Stimulated activated CD8-positive, alpha-beta memory T cell treated with anti-CD3 and anti-CD28 coated beads, Interleukin-2, amount 100 ng/mL, for 1 hour (primary cell): ENCODE measurements at places on chromosomes 3 and 15.

DNA sequence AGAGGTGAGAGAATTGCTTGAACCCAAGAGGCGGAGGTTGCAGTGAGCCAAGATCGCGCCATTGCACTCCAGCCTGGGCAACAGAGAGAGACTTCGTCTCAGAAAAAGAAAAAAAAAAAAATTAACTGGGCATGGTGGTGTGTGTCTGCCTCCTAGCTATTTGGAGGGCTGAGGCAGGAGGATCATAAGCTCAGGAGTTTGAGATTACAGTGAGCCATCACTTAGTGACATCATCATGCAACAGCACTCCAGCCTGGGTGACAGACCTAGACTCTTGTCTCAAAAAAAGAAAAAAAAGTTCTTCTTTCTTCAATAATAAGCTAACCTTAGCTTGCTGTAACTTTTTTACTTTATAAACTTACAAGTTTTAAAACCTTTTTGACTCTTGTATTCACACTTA is 99.8 kb downstream of the SLMAP start:
- DNase-seq, result no peak

GRCh38 chr3:69288161-69288895 is 97.6 kb downstream of the FRMD4B start:
- no peak for DNase-seq

GRCh38 chr3:160196511-160197104 is 28.6 kb upstream of the C3orf80 start:
- no peak for DNase-seq

- no peak for DNase-seq
These were observed 28.1 kb downstream of the CHST2 start for GRCh38 chr3:143147707-143148106.

DNA sequence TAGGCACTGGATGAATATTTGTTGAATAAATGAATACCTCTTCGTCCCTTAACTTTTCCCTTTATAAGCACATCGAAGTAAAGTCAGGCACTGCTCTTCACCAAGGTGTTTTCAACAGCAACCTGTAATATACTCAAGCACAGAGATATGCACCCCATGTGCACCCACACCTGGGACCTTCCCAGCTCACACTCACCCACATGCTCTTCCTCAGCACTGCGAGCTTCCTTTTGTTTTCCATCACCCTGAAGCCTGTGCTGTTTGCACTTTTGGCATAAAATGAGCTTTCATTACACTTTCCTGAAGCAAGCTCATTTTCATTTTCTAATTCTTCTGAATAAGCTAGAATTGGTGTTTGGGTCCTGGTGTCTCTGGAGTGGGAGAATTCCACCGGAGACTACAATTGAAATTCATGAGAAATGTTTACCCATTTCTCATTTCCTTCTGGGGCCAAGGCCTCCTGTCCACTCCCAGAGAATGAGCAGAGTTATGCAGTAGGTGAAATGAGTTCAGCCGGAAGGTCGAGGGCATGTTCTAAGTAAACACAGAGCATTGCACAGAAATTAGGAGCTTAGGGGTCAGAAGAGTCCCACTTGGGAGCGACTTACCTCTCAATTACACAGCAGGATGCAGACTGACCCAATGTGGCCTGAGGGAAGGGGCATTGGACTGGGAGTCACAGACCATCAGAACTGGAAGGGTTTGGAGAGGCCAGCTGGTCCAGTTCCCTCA is 15.0 kb downstream of the MASP1 start:
- DNase-seq, result no peak

- DNase-seq, result no peak
These were observed 18.1 kb downstream of the CD200 start for GRCh38 chr3:112351036-112351435.

GRCh38 chr3:37145611-37146010 is 28.8 kb downstream of the LRRFIP2 start:
- no peak for DNase-seq

- no peak for DNase-seq
These were observed 60.4 kb downstream of the CCNL1 start for GRCh38 chr3:157099326-157100095.

- no peak for DNase-seq
These were observed 114.2 kb downstream of the TNIK start for GRCh38 chr3:171346019-171346418.

DNA sequence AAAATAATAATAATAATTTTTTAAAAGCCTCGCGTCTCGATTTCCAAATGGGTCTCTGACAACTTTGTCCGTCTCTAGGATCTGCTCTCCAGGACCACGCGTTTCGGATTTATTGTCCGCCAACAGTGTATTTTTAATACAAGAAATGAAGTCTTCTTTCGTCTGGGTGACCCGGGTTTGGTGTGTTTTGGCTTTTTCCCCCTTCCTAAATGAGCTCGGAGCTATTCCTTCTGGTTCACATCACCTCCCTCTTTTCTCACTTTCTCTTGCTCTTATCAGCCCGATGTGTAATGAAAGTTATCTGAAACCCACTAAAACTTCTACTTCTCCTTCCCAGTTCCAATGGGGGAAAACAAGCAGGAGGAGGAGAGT is 516.7 kb downstream of the MECOM start:
- DNase-seq, result no peak

DNA sequence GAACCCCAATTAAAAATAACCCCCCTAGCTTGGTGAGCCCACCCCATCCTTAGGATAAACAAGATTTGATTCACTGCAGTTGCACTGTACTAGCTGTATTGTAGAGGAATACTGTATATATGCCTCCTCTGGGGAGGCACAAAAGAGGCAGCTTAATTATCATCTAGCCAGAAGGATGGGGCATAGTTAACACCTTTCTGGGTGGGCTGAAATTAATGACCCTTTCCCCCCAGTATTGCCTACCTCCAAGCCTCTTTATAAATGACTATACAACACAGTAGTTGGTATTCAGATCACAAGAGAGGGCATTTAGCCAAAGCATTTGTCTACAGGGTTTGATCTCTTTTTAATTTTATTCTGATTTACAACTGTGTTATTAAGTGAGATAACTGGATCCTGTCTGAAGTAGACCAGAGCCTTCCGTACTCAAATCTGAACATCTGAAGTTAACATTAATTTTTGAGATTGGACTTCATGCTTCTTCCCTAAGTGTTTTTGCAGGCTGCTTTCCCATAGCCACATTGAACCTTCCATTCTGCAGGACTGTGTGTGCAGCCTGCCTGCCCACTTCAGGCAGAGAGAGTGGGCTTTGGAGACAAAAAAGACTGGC is 807.0 kb upstream of the ARRDC4 start:
- DNase-seq, result no peak

- no peak for DNase-seq
These were observed 66.0 kb downstream of the DNAJB8 start for GRCh38 chr3:128400671-128401070.

DNA sequence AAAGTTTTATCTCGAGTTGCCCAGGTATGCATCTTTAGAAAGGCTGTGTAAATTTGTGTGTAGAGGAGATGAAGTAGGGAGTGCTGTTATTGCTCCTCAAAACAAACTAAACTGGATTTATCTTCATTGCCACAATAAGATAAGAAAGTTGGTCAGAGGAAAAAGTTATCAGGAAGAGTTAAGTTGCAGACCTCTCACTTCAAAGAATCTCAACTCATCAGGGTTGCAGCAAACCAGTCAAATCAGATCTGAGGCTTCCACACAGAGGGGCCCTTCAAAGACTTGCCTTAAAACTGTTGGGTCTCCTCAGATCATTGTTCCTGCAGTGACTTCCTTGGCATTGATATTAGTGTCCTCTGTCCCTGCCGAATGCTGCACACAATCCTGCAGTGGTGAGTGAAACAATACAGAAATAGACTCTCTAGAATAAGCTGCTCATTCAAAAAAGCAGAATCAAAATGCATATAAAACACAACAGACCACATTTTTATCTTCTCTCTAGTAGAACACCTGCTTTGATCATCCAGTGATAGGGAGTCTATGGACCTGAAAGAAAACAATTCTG is 191.2 kb upstream of the CBLB start:
- no peak for DNase-seq

DNA sequence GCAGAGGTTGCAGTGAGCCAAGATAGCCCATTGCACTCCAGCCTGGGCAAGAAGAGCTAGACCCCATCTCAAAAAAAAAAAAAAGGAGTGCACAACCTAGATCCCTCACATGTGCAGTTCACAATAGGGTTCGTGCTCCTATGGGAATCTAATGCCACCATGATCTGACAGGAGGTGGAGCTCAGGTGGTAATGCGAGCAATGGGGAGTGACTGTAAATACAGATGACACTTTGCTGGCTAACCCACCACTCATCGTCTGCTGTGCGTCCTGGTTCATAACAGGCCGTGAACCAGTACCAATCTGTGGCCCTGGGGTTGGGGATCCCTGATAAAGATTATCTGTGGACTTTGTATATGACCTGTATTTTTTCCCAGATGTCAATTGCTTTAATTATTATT is 16.7 kb downstream of the USP8 start:
- DNase-seq, result no peak

DNA sequence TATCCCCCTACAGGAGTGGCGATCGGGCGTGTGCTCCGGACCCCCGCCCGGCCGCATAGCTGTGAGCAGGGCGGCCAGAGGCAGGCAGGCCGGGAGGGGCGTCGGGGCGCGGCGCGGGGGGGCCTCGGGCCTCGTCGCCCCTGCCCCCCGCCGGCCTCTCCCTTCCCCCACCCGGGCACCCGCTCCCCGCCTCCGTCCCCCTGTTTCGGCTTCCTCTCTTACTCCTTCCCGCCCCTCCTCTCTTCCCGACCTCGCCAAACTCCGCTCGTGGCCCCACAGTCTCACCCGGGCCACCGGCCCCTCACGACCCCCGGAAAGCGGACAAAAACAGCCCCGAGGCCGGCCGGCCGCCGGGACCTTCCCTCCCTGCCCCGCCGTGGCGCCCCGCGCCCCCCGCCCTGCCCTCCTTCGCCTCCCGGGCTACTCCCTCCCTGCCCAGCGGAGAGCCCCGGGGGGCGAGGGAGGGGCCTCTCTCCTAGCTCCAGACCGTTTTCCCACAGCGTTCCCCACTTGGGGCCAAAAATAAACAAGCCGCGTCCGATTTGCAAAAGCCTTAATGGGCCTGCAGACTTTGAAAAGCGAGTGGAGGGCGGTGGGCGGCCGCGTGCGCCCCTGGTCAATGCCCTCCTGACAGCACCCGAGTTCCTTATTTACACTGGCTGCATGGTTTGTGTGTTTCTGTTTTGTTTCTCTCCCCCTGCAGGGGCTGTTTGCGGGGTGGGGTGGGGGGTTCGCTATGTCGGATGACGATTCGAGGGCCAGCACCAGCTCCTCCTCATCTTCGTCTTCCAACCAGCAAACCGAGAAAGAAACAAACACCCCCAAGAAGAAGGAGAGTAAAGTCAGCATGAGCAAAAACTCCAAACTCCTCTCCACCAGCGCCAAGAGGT is 1.0 kb downstream of the UBE2E1 start:
- no peak for DNase-seq

GRCh38 chr15:57324944-57325679 is 51.2 kb upstream of the CGNL1 start:
- no peak for DNase-seq

DNA sequence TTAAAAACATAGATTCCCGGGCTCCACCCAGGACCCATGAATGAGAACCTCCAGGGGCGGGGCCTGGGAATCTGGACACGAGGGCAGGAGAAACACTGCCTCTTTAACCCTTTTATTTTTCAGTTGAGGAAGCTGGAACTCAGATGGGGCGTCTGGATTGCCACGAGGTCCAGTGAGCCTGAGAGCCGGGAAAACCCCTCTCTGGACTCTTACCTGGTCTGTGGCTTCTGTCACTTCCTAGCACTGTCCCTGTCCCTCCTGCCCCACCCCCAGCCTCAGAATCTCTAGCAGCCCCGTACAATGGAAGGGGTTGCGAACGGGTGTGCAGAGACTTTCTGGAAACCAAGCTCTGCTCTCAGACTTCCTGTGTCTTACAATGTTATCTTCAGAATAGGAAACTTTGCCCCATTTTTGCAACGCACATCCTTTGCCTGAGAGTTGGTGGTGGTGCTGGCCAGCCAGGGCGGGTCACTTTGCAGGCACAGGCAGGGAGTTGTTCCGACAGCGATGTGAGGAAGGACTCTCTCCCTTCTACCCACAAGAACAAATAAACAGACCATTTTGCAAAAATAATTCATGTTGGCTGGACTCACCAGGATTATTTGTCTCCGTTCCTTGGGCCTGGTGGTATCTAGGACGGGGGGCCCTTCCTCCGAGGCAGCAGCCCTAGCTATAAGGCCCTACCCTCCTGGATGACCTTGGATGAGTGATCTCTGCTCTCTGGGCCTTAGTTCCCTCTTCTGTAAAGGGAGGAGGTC is 59.1 kb downstream of the SMAD6 start:
- no peak for DNase-seq

- no peak for DNase-seq
These were observed 14.0 kb downstream of the NANOGP8 start for GRCh38 chr15:35071106-35071505.

DNA sequence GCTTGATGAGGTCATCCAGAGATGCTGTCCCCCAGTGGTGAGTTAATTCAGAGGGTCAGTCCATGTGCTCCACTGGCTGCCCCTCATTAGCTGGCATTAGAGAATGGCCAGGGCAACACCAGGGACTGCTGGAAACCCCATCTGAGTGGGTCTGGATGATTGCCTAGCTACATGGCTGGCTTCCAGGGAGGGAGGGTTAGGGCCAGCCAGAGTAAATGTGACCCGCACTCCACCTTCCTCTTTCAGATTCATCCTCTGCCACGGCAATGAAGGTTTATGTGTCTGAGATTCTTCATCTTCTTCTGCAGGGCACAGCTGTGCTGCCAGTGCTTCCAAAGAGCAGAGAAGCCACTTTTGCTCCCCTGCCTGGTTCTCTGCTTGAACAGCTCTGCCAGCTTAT is 391.9 kb downstream of the OCA2 start:
- DNase-seq, result no peak

DNA sequence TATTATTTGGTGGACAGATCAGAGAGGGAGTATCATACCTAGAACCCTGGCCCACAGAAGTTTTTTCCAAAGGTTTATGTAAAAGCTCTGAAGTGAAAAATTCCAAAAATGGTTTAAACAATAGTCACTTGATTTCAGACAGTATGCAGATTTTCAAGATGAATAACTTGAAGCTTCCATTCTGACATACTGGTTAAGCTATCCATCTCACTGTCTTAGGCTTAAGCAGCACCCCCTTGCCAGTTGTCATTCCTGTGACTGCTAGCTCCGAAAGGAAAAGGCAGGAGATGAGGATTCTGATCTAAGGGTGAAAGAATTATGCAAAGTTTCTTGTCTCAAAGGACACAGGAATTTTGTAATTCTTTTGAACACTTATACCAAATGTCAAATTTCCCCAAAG is 337.5 kb upstream of the THBS1 start:
- no peak for DNase-seq

DNA sequence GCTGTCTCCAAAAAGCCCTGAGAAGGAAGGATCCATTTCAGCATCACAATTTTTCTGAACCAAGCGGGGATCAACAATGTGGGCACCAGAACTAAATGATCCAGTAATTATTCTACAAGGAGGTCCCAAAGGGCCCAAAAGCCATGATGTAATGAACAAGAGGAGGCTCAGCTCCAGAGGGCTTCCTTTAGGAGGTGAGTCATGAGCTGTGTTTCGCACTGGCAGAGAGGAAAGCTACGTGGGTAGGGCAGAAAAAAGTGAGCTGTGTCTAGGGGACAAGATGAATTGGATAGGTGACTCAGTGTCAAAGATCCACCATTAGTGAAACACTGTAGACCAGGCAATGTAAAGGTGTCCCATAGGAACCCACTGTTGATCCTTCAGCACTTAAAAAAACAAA is 113.4 kb downstream of the RORA start:
- DNase-seq, result no peak

- no peak for DNase-seq
These were observed 32.3 kb downstream of the PSTPIP1 start for GRCh38 chr15:77027111-77027696.

- DNase-seq, result no peak
These were observed 32.0 kb upstream of the COPB2 start for GRCh38 chr3:139421460-139421859.

- DNase-seq, result no peak
These were observed 60.5 kb upstream of the ACKR4 start for GRCh38 chr3:132536442-132537153.

GRCh38 chr15:58419803-58420524 is 11.8 kb upstream of the LIPC start:
- DNase-seq, result no peak
